ENCODE measurements at places on chromosomes 6 and 20.

- DNase-seq, result no peak
Measured at GRCh38 chr20:38754924-38755323, 6.7 kb downstream of the ACTR5 start.

DNA sequence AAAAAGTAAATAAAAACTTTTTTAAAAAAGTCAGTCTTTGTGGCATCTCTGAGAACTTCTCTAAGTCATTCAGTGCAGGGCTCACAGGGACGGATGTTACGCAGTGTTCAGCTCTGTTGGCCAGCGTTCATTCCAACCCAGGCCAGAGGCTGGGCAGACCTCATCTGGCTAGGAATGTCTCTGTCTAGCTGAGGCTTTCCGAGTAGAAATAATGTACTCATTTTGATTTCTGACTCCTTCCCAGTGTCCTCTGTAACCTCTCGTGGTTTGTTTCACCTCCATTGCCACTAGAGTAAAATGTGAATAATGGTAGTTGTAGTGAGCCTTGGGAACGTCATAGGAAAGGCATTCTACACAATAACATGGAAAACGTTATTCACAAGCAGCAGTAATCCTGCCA, 135.1 kb downstream of the TMEM242 start:
- no peak for DNase-seq

GRCh38 chr6:23534351-23534750, 591.7 kb upstream of the NRSN1 start:
- DNase-seq, result no peak

GRCh38 chr6:15736297-15736696, 73.5 kb upstream of the DTNBP1 start:
- DNase-seq, result no peak

GRCh38 chr20:50308513-50309279, 118.1 kb downstream of the CEBPB start:
- DNase-seq, result peak; percentile 97

DNA sequence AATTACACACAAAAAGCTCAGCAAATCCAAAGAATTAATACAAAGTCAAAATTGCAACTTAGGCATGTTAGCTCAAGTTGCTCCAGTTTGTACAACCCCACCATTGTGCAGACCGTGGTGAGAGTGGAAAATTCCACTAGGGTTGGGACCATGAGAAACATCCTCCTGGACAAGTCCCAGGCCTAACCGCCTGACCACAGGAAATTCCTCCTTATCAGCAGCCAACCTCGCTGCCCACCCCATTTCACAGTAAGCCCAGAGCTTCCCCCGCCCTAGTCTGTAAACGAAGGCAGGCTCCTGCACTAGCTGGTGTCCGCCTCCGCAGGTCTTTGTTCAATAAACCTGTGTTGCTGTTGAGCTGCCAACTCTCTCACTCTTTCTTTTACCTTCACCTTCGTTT, 1023.3 kb downstream of the EYS start:
- no peak for DNase-seq

DNA sequence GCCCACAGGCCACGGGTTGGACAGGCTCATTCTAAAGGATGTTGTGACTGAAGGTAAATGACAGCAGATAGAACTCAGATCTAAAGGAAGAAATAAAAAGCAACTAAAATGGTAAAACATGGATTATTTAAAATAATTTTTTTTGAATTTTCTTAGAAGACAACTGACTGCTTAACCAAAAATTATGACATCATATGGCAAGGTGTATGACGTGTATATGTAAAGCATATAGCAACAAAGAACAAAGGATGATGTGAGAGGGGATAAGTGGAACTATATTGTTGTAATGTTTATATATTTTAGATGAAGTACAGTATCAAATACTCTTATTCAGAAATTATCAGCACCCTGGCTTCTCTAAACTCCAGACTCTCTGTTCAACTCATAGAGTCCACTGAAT, 38.6 kb downstream of the NPEPL1 start:
- no peak for DNase-seq

- peak; percentile 65 for DNase-seq
Measured at GRCh38 chr20:36153736-36154699, 522 bp upstream of the EPB41L1 start.

GRCh38 chr6:170436209-170436809, 116.8 kb downstream of the PSMB1 start:
- DNase-seq, result no peak

DNA sequence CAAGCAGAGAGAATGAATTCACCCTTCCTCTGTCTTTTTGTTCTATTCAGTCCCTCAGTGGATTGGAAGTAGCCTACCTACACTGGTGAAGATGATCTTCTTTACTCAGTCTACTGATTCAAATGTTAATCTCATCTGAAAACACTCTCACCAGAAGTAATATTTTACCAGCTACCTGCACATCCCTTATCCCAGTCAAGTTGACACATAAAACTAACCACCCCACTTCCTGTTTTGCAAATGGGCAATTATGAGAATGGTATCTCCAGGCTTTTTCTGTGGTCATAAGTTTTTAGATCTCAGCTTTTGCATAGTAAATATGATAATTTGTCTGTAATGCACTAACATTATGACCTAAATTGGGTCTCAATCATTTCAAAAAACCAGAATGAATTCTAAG, 228.8 kb upstream of the ECI2 start:
- DNase-seq, result no peak

GRCh38 chr20:62387933-62388635, 1.2 kb downstream of the RPS21 start:
- DNase-seq, result no peak

DNA sequence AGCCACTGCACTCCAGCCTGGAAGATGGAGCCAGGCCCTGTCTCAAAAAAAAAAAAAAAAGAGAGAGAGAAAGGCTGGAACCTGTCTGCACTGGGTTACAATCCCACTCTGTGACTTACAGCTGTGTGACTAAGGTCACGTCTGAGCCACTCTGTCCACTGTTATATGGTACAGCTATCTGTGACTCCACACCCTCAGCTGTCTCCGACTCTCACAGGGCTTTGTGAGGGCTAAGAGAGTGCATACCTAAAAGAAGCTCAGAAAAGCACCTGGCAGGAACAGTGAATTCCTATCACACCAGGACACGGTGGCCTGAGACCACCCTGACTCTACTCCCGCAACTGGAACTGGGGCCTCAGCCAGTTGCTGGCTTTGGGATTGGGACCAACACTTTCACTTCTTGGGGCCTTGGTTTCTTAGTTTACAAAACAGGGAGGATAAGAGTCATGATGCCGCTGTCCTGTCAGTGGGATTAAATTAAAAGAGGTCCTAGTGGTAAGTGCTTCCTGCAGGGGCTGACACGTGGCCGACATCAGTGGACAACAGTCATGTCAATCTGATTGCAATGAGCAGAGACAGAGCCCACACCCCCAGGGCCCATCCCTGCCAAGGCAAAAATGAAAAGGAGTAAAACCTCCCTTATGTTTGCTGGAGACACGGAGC, 5.7 kb upstream of the CD93 start:
- DNase-seq, result no peak

- DNase-seq, result no peak
Measured at GRCh38 chr6:115882771-115883170, 177.9 kb downstream of the FRK start.

GRCh38 chr20:49270177-49270576, 7.7 kb downstream of the ZNFX1 start:
- no peak for DNase-seq

DNA sequence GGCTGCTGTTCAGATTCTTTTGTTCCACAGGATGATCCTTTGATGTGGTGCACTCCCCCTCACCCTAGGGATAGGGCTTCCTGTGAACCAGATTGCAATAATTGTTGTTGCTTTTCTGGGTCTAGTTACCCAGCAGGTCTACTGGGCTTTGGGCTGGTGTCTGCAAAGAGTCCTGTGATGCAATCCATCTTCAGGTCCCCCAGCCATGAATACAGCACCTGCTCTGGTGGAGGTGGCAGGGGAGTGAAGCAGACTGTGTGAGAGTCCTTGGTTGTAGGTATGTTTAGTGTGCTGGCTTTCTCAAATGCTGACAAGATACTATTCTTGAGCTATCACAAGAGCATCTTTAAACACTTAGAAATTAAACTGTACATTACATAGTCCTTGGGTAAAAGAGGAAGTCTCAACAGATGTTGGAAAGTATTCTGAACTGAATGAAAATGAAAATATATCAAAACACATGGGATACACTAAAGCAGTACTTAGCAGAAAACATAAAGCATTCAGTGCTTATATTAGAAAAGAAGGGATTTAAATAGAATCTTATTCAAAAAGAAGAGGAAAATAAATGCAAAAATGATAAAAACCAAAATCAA, 49.1 kb upstream of the CCR6 start:
- DNase-seq, result no peak

DNA sequence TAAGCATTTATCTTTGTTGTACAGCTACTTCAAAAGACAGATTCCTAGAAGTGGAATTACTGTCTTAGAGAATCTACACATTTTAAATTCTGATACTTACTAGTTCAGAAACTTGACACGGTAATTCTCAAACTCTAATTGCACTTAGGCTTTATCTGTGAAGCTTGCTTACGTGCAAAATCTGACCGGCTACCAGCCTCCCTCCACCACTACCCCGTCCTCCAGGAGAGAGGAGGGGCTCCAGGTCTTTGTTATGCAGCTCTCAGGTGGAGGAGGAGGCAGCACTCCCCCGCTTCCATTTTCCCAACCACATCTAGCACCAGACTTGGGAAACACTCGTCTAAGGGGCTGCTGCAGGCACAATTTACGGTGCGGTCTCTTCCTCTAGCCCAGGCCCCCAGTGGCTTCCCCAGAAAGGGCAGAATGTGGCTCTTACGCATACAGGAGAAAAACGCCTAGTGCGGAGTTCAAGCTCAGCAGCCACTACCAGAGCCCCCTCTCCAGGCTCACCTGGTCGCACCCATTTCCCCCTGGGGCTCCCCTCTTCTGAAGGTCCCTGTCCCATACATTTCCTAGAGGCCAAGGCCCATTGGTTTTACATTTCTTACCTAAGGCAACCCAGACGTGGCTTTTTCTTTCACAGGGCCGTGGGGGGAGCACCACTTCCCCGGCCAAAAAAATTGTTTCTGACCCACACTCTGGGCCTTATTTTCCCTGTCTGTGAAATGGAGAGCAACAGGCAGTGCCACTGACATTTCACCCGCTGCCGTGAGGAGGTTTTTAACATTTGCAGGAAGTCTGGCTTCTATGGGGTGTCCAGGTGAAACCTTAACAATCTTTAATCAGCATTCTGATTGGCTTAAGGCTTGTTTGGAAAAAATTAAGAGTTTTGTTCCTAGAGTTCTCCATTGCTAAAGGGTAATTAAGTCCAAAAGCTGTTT, 1.6 kb upstream of the TGIF2 start:
- no peak for DNase-seq

DNA sequence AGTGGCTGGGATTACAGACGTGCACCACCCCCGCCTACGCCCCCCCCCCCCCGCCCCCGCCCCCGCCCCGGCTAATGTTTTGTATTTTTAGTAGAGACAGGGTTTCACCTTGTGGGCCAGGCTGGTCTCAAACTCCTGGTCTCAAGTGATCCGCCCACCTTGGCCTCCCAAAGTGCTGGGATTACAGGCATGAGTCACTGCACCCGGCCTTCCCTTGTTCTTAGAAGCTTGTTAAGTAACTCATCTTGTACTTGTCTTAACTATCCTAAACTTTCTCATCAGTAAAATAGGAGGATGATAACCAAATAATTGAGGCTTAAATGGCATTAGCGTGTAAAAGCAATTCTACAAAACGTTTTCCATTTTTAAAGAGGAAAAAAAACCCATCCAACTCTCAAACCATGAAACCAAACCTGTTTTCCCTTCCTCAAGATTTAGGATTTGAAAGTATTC, 4.2 kb downstream of the CDYL start:
- DNase-seq, result no peak

- DNase-seq, result no peak
Measured at GRCh38 chr20:17647391-17648314, 34.4 kb downstream of the RRBP1 start.

- DNase-seq, result no peak
Measured at GRCh38 chr6:63792736-63793464, 157.3 kb downstream of the PHF3 start.

DNA sequence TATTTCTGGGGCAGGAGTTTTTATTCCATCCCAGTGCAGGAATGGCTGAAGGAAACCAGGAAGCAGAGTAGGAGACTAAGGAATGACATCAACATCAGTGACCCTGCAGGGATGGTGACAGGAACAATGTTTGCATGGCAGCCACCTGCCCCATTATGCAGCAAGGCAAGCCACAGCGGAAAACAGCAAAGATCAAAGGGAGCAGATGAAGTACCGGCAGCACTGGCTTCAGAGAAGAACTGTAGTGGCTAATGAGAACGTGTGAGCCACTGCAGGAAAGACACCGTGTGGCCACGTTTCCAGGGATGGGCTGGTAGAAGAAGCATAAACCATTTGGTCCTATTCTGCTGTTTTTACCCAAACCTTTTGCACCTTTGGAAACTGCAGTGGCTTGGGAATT, 52.9 kb upstream of the TAB2 start:
- DNase-seq, result no peak
